Activated CD4-positive, alpha-beta T cell treated with anti-CD3 and anti-CD28 coated beads, Interleukin-2, amount 50 U/mL, for 24 hours (primary cell): ENCODE measurements at places on chromosomes 7 and 10.

- no peak for DNase-seq
Observed at GRCh38 chr7:30322271-30323005, 38.0 kb downstream of the ZNRF2 start.

GRCh38 chr7:129612112-129613015, 844 bp downstream of the NRF1 start:
- DNase-seq = peak; percentile 14

- no peak for DNase-seq
Observed at GRCh38 chr7:771234-772004, 44.3 kb upstream of the PRKAR1B start.

GRCh38 chr7:17988858-17989257, 38.8 kb downstream of the PRPS1L1 start:
- DNase-seq = no peak

DNA sequence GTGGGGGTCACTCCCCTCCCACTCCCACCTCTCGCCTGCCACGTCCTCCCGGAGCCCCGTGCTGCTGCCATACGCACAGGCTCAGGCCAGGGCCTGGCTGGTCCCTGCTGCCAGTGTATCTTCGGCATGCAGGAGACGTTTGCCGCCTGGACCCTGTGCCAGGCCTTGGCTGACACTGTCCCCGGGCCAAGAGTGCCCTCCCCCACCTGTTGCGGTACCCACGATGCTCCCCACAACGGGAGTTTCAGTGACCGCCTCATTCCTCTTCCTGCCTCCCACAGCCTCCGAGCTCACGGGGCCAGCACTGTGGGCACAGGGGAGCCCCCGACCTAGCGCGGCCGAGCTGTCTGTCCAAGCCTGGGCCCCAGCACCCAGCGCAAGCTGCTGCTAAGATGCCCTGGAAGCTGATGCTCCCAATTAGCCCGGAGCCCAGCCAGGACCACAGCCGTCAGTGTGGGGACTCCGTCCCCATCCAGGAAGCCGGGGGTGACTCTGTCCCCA, 7.4 kb downstream of the TTYH3 start:
- no peak for DNase-seq
